ENCODE measurements at places on chromosomes 2 and 18.

GRCh38 chr2:235495373-235496238 is 1.8 kb downstream of the AGAP1 start:
- no peak for DNase-seq

DNA sequence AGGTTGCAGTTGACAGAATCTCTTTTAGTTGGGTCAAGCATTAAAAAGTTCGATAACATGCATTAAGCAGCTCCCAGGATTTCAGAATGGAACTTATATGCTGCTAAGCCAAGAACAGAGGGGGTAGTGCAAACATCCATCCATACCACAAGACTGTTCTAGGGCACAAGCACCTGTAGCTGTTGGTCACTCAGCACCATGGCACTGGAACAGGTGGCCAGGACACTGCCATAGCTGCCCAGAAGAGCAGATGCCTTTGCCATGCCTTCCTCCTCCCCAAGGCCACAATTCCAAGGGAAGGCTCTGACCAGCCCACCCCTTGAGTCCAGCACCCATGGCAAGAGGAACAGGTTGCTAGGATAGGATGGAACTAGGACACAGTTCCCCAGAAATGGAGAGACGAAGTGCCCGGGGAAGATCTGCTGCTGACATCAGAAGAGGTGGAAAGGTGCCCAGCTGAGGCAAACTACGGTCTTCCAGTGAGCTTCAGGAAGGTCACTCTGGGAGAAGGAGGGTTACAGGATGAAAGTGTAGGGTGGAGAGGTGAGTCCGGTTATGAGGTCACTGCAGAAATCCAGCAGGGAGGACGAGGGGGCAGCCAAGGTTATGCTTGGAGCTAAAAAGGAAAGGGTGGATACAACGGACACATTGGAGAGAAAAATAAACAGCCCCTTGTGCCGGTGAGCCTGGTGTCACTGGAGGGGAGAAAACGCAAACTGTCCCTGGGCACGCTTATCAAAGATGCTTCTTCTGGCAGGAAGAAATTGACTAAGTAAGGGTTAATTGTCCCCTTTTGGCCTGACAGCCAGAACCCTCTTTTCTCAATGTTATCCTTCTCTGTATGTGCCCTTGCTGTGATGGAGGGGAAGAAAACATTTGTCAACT is 41.9 kb downstream of the C1QL2 start:
- DNase-seq = no peak

DNA sequence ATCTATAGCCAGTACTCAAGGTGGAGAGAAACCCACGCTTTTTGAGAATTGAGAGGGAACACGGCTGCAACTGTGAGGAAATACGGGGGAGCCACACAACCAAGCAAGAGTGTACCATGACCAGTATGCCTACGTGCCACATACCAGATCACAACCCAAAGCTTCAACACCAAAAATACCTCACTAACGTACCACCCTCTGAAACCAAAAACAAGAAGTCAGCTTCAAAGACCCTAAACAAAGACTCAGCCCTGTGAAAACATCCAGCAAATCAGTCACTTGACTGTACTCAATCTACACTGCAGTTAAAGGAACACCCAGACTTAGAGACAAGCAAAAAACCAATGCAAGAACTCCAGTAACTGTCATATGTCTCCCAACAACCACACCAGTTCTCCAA is 17.0 kb downstream of the RNU4ATAC start:
- DNase-seq = no peak

GRCh38 chr2:68426848-68427579 is 40.1 kb downstream of the FBXO48 start:
- no peak for DNase-seq

DNA sequence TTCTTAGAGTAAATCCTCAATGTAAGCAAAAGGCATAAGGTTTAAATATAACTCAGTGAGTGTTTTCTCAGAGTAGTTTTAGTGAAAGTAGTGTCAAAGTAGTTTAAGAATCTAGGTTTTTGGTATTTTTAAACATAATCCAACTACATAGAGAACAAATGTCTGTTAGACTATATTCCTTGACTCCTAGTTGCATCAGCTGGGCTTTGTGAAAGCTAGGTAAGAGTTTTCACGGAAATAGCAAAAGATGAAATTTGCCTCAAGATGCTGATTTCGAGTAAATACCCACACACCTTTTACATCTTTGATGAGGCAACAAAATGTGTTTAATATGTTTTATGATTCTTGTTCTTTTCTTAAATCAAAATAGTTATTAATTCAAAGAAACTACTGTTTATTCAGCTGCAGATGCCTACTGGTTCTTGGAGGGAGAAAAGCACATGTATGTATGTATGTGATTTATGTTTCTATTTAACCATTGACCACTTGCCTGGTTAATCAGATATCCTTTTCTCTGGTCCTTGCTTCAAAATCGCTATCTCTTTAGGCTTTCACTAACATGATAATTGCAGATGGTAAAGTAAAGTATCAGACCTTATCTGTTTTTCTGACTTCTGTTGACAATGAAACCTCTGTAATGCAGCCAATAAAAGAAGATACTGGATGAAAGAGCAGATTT is 117.4 kb upstream of the NOSTRIN start:
- DNase-seq = no peak
